ENCODE measurements at places on chromosomes 1 and 21. TPM values are rescaled to one million over a fixed set of nuclear protein-coding genes. Genes with fewer than 3 reads are reported as not detected.

SPRR1B gene
- not detected for total RNA-seq

RAP1GAP gene
- total RNA-seq = not detected

SLAMF1 gene
- total RNA-seq = not detected

MNDA gene
- not detected for total RNA-seq

TEDDM1 gene
- total RNA-seq = not detected

CDKN2C gene
- 18.0 TPM for total RNA-seq

CCDC181 gene
- 0.86 TPM for total RNA-seq

GPATCH3 gene
- total RNA-seq = 7.3 TPM

CA14 gene
- not detected for total RNA-seq

CD55 gene
- 29.4 TPM for total RNA-seq

RAB7B gene
- 4.2 TPM for total RNA-seq

DNA sequence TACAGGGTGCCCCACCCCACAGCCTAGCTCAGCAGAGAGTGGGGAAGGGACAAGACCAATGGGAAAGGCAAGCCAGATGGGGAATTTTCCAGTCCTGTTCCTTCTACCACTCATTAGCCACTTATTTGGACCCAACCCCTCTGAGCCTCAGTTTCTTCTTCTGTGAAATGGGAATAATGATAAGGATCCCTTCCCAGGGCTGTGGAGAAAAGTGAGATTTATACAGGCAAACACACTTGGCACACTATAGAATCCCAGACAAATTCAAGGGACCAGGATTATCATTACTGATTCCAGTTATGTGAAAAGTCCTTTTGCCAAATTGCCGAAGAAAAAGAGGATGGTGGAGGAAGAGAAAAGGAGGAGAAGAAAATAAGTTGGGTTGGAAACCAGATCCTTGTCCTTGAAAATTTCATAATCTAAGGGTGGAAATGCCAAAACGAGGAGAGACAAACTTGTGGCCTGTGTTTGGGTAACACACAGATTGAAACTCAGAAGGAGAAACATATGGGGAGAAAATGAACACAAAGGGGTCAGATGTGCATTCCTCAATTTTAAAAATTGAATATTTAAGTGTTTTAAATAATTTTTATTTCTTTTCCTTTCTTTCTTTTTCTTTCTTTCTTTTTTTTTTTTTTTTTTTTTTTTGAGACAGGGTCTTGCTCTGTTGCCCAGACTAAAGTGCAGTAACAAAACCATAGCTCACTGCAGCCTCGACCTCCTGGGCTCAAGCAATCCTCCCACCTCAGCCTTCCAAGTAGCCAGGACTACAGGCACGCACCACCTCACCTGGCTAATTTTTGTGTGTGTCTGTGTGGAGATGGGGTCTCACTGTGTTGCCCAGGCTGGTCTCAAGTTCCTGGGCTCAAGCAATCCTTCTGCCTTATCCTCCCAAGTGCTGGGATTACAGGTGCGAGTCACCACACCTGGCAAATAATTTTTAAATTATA, 9.6 kb downstream of the CAPN2 start:
- DNase-seq = no peak

GRCh38 chr1:63157085-63157484, 165.3 kb upstream of the FOXD3 start:
- DNase-seq = no peak

- no peak for DNase-seq
Measured at GRCh38 chr1:175794586-175794985, 51.2 kb upstream of the TNR start.

DNA sequence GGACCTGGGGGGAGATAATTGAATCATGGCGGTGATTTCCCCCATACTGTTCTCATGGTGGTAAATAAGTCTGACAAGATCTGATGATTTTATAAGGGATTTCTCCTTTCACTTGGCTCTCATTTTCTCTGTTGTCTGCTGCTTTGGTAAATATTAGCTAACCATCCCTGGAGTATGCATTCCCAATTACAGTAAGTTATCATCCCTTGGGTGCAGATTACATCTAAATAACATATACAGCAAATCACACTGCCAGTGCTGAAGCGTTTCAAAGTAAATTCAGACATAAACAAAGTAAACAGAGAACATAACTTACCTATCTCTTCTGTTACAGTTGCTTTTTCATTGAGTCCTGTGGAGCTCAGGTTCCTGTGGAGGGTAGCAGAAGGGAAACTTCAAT, 38.6 kb upstream of the IGSF3 start:
- no peak for DNase-seq

GRCh38 chr1:234768171-234768568, 158.2 kb upstream of the IRF2BP2 start:
- DNase-seq = no peak

DNA sequence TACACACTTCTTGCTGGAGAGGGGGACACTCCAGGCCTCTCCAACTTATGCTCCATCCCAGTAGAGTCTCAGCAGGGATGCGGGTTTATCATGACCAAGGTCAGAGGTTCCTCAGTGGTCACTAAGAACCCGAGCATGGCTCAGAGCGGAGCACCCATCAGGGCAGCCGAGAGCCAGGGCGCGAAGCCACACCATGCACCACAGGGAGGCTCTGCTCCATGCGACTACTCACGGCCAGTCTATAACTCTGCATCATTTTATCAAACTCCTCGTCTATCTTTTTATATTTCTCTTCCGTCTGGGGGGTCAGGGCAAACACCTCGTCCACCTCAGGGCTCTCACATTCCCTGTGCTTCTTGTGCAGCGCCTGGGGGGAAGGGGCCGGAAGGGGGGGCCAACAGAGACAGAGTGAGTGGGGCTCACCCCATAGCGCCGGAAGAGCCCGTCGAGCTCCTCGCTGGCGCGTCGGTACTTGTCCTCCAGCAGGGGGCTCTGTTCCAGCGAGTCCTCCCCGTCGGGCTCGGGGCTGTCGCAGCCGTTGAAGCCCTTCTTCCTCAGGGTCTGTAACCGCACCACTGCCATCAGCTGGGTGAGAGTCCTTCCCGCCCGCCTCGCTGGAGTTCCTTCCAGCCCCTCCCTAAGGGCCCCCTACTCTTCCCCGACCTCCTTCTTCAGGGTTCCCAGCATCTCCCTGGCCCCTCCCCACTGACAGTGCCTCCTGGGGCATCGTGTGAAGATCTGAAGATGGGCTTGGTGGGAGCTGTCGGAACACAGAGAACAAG, 20.0 kb downstream of the MEF2D start:
- DNase-seq = peak; percentile 58

DNA sequence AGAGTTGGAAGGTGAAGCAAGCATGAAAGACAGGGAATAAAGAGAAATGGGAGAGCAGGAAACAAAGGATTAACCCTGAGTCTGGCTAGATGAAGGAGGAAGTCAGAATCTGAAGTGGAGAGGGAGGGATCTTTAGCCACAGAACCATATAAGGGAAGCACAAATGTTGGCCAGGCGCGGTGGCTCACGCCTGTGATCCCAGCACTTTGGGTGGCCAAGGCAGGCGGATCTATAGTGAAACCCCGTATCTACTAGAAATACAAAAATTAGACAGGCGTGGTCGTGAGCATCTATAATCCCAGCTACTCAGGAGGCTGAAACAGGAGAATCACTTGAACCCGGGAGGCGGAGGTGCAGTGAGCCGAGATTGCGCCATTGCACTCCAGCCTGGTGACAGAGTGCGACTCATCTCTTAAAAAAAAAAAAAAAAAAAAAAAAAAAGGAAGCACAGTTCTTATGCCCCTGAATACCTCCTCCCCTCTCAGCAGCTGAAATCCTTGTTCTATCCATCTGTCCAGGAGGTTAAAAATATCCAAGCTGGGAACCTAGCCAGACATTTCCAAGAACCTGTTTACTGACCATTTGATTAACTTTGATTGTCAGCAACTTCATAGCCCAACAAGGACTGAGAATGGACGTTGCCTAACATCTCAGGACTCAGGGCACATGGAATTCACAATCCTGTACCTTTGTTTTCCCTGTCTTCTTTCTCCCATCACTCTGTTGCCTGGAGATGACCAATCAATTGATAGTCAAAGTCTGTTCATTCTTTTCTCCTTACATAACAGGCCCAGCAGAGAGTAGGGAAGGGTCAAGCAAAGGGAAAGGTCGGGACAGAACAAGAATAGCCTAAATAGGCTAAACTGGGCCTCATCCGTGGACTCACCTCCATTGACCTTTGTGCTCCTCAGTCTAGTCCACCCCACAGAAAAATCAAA, 10.6 kb downstream of the TXNIP start:
- DNase-seq = peak; percentile 89

DNA sequence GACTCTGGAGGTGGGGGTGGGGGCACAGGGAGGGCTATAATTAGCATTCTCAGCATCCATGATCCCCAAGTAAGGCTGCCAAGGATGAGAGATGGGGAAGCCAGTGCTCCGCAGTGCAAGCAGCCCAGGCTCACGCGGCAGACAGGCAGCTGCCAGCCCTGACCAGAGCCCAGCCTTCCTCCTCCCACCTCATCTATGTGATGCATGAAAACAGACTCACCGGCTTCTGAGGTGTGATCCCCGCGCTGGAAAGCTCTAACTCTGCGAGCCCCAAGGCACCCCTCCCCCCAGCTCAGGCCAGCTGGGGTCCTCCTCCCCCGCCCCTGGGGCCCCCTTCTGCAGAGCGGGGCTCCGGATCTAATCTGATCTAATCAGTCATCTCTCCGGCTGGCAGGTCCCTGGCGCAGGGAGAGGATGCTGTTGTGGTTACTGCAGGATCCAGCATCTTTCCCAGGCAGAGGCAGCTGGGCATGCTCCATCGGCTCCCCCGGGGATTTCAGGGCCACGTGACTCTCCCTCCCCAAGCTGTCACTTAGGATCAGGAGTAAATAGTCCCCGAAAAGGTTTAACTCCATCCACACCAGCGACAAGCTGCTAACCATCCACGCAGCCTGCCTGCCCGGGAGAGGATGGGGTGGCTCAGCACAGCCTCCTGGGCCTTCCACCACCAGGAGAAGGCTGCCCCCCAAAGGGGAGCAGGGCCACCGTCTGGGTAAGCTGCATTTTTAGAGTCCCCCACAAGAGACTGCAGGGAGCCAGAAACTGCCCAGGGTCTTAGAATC, at the start of gene PLEKHA6:
PLEKHA6 (minus strand) TSS at position 456 of the 782 bp plus-strand sequence. CDS start 86,202 bp downstream, outside the sequence.
- DNase-seq = peak; percentile 60

DNA sequence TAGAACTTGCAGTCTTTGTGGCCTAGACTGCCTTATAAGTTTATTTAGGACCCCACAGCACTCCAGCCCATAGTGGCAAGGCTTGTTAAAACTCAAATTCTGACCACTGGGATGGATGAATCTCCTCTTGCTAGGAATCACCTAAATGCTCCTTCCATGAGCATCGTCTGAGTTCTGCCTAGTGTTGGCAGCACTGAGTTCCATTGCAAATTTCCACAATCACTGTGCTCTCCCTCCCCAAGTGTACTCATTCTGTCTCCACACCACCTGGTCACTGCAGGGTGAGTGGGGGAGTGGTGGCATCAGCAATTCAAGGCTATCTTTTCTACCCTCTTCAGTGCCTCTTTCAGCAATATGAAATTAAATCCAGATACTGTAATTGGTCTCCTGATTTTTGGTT, 46.7 kb upstream of the PTBP2 start:
- no peak for DNase-seq

- DNase-seq = no peak
Measured at GRCh38 chr1:226482975-226483700, 65.4 kb upstream of the STUM start.

DNA sequence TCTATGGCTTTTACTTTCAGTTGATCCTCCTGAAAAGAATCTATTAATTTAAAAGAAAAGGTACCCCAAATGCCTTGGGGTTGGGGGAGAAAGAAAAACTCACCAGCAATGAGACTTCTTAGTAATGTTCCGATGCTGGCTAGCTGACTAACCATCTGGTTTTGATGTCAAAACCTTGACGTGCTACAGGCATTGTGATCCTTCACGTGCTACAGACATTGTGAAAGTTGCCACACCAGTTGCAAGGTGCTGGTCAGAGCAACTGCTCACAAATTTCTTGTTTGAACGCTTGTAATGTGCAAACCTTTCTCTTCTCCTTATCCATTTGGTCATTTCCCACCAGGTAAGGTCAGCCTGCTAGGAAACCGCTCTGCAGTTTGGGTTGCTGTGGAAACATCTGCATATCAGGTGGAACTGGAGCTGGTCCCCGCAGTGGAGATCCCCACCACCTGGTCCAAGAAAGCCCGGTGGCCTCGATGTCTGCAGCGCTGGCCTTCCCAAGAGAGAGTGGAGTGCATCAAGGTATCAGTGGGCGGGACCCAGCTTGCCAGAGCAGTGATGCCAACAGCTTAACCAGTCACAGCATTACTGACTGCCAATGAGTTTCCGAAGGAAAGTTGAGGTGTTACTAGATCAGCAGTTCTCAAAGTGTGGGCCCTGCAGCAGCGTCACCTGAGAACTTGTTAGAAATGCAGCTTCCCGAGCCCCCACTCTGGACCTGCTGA, 16.1 kb downstream of the MAB21L3 start:
- DNase-seq = no peak

GRCh38 chr21:18350216-18350615, 53.4 kb downstream of the TMPRSS15 start:
- DNase-seq = no peak

DNA sequence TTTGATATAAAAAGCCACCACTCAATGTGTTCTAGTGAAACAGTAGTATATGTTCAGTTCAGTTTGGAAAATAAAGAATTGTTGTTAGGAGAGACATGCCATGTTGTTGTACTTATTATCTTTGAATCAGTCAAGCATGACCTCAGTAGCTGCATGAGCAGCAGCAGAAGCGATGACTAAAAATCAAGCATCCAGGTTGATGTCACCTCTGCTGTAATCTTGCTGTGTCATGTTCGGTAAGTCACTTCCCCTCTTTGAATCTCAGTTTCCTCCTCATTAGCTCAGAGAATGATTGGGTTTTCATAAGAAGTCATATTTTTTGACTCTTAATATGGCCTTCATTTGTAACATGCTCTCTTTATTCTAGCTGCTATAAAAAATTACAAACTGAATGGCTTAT, 428.4 kb upstream of the B3GALT2 start:
- DNase-seq = peak; percentile 14

- no peak for DNase-seq
Measured at GRCh38 chr1:29412591-29412990, 176.3 kb downstream of the PTPRU start.

GRCh38 chr1:187037973-187038553, 209.3 kb downstream of the PLA2G4A start:
- DNase-seq = no peak

DNA sequence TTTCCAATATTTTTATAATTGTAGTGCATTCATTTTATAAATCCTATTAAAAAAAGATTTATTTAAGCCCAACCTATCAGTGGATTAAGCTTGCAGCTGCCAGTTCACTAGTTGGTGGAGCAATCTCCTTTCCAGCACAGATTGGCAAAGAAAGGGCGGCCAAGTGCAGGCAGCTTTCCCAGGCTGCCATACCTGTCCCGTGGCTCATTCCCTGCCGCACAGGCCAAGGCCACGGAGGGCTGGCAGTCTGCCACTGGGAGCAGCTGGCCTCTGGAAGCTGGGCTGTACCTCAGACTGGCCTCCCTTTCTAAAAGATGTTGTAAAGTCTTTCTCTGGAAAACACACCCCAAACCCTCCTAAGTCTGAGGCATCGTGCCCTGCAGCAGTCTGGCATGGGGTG, 74.2 kb downstream of the SIM2 start:
- peak; percentile 86 for DNase-seq
